ENCODE measurements at places on chromosomes 5 and 9.

DNA sequence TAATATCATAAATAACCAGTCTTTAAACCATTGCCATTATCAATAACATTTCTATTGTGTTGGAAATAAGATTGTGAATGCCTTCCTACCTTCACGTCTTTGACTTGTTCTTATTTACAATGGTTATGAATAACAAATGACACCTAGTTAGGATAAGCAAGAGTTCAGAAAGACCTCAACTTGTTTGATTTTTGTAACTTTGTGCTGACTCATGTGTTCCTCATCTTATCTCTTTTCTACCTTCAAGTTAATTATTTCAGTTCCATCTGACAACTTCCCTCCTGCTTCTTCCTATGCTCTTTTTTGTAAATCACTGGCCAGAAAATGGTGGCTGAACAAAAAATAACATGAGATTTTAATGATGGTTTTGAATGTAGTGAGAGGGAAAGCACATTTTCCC is 538.5 kb upstream of the TUSC1 start:
- no peaks in the 10 kb centered on the region for H3K27me3 ChIP-seq
- DNase-seq = no peak
- H3K4me1 ChIP-seq = no peaks in the 10 kb centered on the region
- no peaks in the 10 kb centered on the region for H3K36me3 ChIP-seq
- H3K27ac ChIP-seq = no peak overlapping the region

- H3K36me3 ChIP-seq = no peaks in the 10 kb centered on the region
- no peak overlapping the region for H3K4me3 ChIP-seq
- no peaks in the 10 kb centered on the region for H3K4me1 ChIP-seq
- H3K27ac ChIP-seq = no peak overlapping the region
- no peaks in the 10 kb centered on the region for H3K27me3 ChIP-seq
These were observed 142.3 kb upstream of the FSTL4 start for GRCh38 chr5:133754575-133755169.

DNA sequence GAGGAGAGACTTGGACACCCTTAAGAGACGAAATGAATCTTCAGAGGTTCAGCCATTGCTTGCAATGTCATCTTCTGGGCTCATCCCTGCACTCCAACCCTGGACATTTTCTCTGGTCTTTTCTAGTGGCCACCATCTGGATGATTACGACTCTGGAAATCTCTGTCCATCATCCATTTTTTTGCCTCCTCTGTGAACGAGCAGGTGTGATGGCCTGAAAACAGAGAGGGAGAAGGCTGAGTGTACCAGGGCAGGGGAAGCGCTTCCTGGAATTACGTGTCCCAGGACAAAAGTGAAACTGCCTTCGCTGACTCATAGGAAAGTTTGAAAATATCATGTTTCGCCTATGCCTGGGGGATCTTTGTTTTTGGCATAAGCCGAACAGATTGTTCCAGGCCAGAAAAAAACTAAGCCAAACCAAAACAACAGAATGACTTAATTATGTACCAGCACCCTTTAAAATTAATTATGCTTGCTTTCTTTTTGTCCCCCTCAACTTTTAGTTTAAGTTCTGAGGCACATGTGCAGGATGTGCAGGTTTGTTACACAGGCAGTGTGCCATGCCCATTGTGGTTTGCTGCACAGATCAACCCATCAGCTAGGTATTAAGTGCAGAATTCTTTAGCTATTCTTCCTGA is 31.9 kb downstream of the ANKRD33B start:
- peak overlapping the region; percentile 91 for H3K27ac ChIP-seq
- DNase-seq = no peak
- peak overlapping the region; percentile 47 for H3K4me3 ChIP-seq
- H3K4me1 ChIP-seq = peaks cover 45% of the 10 kb centered on the region
- H3K36me3 ChIP-seq = no peaks in the 10 kb centered on the region

GRCh38 chr5:161387121-161387520 is 159.4 kb downstream of the GABRB2 start:
- no peak for DNase-seq
- peaks cover 19% of the 10 kb centered on the region for H3K4me1 ChIP-seq
- no peaks in the 10 kb centered on the region for H3K27me3 ChIP-seq
- no peak overlapping the region for H3K27ac ChIP-seq

DNA sequence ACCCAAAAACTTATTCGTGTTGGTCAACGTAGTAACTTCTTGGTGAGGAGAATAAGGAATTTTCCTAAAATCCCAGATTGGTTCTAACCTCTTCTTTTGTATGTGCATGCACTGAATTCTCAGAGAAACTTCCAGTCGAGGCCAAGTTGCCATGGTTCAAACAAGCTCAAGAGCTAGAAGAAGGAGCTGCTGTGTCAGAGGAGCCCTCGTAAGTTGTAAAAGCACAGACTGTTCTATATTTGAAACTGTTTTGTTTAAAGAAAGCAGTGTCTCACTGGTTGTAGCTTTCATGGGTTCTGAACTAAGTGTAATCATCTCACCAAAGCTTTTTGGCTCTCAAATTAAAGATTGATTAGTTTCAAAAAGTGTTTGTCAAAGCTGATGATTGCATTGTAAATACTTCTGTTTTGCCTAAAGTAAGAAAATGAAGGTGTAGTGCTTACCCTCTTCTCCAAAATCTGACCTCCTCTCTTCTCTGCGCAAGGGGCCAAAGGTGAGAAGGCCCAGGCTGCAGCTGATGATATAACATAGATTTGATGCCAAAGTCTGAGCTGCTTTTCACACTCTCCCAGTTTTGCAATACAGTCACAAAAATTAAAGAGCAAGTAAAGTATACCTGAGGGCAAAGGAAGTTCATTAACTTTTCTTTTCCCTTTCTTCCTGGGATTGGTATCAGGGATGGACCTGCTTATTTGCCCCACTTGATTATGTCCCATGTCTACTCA is 210.8 kb downstream of the ADAMTSL1 start:
- H3K27ac ChIP-seq = no peak overlapping the region
- H3K4me1 ChIP-seq = no peaks in the 10 kb centered on the region
- H3K27me3 ChIP-seq = no peaks in the 10 kb centered on the region
- no peak for DNase-seq
- no peaks in the 10 kb centered on the region for H3K36me3 ChIP-seq

DNA sequence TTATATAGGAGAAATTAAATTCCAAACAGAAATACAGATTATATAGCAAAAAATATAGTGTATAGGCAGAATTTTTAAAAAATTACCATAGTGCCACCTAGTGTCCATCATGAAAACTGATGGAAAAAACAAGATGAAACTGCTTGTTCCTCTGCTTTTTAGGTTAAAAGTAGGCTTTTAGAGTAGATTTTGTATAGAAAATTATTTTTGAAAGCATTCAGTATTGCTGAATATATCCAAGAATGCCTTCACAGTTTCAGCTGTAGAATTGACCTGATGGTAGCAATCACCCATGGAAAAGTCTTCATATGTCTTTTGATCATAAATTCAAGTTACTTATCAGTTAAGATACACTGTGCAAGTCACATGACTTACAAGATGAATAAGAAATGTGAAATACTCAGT is 19.7 kb downstream of the RIOK2 start:
- H3K36me3 ChIP-seq = peaks cover 84% of the 10 kb centered on the region
- no peaks in the 10 kb centered on the region for H3K4me1 ChIP-seq
- no peak overlapping the region for H3K27ac ChIP-seq
- H3K4me3 ChIP-seq = no peak overlapping the region
- H3K27me3 ChIP-seq = no peaks in the 10 kb centered on the region
- DNase-seq = no peak

GRCh38 chr9:100449420-100449819 is 22.5 kb downstream of the MSANTD3 start:
- peaks cover 12% of the 10 kb centered on the region for H3K4me1 ChIP-seq
- H3K27me3 ChIP-seq = no peaks in the 10 kb centered on the region
- DNase-seq = no peak

DNA sequence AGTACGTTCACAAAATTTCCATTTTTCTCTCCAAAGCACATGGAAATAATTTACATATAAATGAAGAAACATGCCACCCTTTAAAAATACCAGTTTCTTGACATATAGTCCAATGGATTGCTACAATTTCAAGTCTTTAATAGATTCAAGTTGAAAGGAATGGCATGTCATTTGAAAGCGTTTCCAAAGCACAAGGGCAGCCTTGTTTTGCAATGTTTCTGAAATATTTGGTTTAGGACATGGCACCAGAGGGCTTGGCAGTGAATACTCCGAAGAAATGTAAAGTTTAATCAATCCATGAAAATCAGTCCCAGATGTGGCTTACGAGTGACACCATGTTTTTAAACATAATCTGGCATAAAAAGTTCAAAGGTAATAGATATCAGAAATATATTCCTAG is 333.7 kb downstream of the PDE4D start:
- no peaks in the 10 kb centered on the region for H3K27me3 ChIP-seq
- H3K27ac ChIP-seq = peak overlapping the region; percentile 86
- H3K4me3 ChIP-seq = no peak overlapping the region
- peaks cover 37% of the 10 kb centered on the region for H3K4me1 ChIP-seq
- DNase-seq = no peak
- H3K36me3 ChIP-seq = peaks cover 4% of the 10 kb centered on the region

- no peak overlapping the region for H3K27ac ChIP-seq
- peaks cover 4% of the 10 kb centered on the region for H3K36me3 ChIP-seq
- no peak for DNase-seq
- H3K4me1 ChIP-seq = no peaks in the 10 kb centered on the region
These were observed 136.8 kb downstream of the MVB12B start for GRCh38 chr9:126463426-126463825.

DNA sequence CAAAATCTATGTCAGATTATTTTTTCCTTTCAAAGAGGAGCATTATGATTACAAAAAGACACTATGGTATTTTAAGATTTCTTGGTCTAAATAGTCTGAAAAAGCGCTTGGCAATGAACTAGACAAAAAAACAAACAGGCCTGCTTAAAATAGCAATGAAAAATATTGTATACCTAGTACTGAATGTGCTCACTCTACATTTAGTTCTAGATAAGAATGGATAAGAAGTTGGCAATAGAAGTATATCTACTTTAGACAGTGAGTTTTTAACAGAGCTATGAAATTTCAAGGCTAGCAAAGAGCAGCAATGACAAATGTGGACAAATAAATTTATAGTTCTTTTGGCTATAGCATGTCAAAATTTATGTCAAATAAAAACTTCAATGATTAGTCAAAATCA is 26.2 kb downstream of the GIN1 start:
- H3K4me1 ChIP-seq = no peaks in the 10 kb centered on the region
- no peaks in the 10 kb centered on the region for H3K27me3 ChIP-seq
- no peak for DNase-seq
- no peak overlapping the region for H3K4me3 ChIP-seq
- no peak overlapping the region for H3K27ac ChIP-seq

DNA sequence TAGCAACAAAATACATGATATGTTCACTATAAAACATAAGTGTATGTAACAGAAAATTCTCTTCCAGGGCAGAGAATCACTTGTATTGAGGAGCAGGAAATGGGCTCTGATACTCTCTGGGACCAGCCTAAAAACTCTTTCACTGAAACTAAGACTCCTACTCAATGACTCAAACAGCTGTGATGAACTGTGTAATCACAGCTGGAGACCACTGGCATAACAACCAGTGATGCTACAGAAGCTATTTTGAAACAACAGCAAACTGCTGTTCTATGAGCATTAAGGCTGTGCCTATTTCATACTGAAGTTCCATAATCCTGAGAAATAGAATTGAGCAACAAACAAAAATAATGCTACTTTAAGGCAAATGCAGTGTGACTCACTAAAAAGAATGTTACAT is 594.0 kb downstream of the HINT1 start:
- DNase-seq = no peak
- no peaks in the 10 kb centered on the region for H3K27me3 ChIP-seq
- no peaks in the 10 kb centered on the region for H3K36me3 ChIP-seq
- no peak overlapping the region for H3K4me3 ChIP-seq
- no peak overlapping the region for H3K27ac ChIP-seq
- H3K4me1 ChIP-seq = no peaks in the 10 kb centered on the region

- no peaks in the 10 kb centered on the region for H3K27me3 ChIP-seq
- H3K4me1 ChIP-seq = no peaks in the 10 kb centered on the region
- H3K4me3 ChIP-seq = no peak overlapping the region
- no peak for DNase-seq
- H3K36me3 ChIP-seq = no peaks in the 10 kb centered on the region
- H3K27ac ChIP-seq = no peak overlapping the region
These were observed 188.2 kb upstream of the TAS2R1 start for GRCh38 chr5:9818340-9818845.

GRCh38 chr9:126861707-126862103 is 1.3 kb downstream of the ZBTB34 start:
- H3K4me1 ChIP-seq = peaks cover 56% of the 10 kb centered on the region
- DNase-seq = no peak
- H3K27me3 ChIP-seq = no peaks in the 10 kb centered on the region
- peak overlapping the region; percentile 98 for H3K27ac ChIP-seq
- H3K4me3 ChIP-seq = peak overlapping the region; percentile 97

- H3K27me3 ChIP-seq = no peaks in the 10 kb centered on the region
- no peak for DNase-seq
- no peaks in the 10 kb centered on the region for H3K36me3 ChIP-seq
- no peaks in the 10 kb centered on the region for H3K4me1 ChIP-seq
These were observed 11.2 kb downstream of the AK8 start for GRCh38 chr9:132866898-132867297.

DNA sequence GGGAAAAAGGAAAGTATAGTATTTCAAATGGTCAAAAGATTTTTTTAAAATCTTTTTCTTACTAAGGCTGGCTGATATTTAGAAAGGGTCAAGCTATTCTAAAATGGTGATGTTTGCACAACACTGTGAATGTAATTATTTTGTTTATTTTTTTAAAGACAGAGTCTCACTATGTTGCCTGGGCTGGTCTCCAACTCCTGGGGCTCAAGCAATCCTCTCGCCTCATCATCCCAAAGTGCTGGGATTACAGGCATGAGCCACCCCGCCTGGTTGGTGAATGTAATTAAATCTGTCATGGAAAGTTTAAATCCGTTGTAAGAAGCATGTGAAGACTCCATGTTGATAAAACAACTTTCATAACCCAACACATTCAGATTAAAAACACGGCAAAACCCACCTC is 2.6 kb downstream of the UBTD2 start:
- H3K36me3 ChIP-seq = no peaks in the 10 kb centered on the region
- H3K4me3 ChIP-seq = no peak overlapping the region
- DNase-seq = no peak
- no peaks in the 10 kb centered on the region for H3K27me3 ChIP-seq
- H3K4me1 ChIP-seq = peaks cover 15% of the 10 kb centered on the region
- H3K27ac ChIP-seq = peak overlapping the region; percentile 4

GRCh38 chr9:2966565-2967300 is 122.8 kb upstream of the PUM3 start:
- no peaks in the 10 kb centered on the region for H3K27me3 ChIP-seq
- no peaks in the 10 kb centered on the region for H3K4me1 ChIP-seq
- no peak overlapping the region for H3K27ac ChIP-seq
- H3K36me3 ChIP-seq = no peaks in the 10 kb centered on the region
- no peak overlapping the region for H3K4me3 ChIP-seq

DNA sequence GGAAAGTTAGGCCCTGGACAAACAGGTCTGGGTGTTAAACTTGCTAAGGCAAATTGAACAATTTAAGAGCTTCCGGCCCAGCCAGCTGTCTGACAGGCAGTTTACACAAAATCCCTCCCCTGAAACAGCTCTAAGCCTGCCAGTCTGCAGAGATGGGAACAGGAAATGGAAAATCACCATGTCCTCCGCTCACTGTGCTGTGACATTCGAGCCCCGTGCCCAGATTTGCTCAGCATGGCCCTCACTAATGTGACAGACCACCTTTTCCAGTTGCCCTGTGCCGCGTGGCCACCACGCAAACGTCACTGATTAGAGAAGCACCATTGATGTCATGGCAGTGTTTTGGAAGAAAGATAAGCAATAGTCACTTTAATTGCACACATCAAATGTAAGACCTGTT is 41.0 kb downstream of the CCNJL start:
- H3K4me3 ChIP-seq = no peak overlapping the region
- H3K36me3 ChIP-seq = no peaks in the 10 kb centered on the region
- H3K27me3 ChIP-seq = no peaks in the 10 kb centered on the region

GRCh38 chr5:68000805-68001204 is 214.8 kb upstream of the PIK3R1 start:
- H3K4me3 ChIP-seq = no peak overlapping the region
- H3K27ac ChIP-seq = no peak overlapping the region
- no peaks in the 10 kb centered on the region for H3K36me3 ChIP-seq
- no peaks in the 10 kb centered on the region for H3K4me1 ChIP-seq

Measured in psoas muscle (tissue), 8 donors.